LNCaP clone FGC (cell line): ENCODE measurements at places on chromosomes 7 and 10.

DNA sequence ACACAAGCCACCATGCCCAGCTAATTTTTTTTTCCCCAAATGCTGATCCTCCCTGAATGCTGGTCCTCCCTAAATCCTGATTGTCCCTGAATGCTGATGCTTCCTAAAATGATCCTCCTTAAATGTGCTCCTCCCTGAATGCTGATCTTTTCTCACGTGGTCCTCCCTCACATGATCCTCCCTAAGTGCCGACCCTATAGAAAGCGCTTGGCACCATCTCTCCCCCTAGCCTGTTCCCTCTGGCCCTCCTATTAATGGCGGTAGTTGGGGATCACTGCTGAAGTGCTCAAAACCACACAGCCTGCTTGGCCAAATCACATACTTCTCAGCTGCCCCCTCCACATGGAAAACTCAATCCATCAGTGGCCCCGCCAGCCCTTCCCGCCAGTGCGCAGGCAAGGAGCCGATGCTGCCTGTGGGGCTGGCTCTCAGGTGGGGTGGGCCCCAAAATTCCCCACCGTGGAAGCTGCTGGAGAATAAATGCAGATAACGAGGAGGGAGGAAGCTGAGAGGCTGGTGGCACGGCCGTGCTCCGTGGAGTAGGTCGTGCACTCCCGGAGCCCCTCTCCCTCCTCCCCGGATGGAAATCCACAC lies 42.9 kb downstream of the COL26A1 start:
- DNase-seq: no peak

GRCh38 chr7:45642044-45642443 lies 67.9 kb downstream of the ADCY1 start:
- no peak for DNase-seq

- peak; percentile 72 for DNase-seq
These were observed 352.5 kb downstream of the FGFR2 start for GRCh38 chr10:121245754-121246153.

DNA sequence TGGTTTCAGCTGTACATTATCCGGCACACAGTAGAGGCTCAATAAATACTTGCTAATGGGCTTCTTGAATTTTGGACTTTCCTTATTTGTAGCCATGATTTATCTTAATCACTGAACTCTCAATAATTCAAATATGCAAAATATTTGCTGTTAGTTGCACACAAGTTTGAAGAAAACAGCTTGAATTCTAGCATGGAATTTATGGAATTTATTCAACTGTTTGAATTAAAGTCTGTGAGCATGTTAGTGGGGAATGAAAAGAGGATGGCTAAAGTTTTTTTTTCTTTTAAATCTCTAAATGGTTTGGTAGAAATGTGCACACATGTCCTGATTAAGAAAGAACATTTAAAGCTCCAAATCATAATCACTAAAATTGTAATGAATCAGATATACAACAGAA lies 42.5 kb downstream of the SIRT1 start:
- no peak for DNase-seq

- DNase-seq: no peak
These were observed 99.9 kb upstream of the RNF32 start for GRCh38 chr7:156540619-156541165.

GRCh38 chr7:103905997-103906396 lies 83.5 kb downstream of the RELN start:
- DNase-seq: no peak

- DNase-seq: no peak
These were observed 137.8 kb downstream of the OAT start for GRCh38 chr10:124280916-124281315.

DNA sequence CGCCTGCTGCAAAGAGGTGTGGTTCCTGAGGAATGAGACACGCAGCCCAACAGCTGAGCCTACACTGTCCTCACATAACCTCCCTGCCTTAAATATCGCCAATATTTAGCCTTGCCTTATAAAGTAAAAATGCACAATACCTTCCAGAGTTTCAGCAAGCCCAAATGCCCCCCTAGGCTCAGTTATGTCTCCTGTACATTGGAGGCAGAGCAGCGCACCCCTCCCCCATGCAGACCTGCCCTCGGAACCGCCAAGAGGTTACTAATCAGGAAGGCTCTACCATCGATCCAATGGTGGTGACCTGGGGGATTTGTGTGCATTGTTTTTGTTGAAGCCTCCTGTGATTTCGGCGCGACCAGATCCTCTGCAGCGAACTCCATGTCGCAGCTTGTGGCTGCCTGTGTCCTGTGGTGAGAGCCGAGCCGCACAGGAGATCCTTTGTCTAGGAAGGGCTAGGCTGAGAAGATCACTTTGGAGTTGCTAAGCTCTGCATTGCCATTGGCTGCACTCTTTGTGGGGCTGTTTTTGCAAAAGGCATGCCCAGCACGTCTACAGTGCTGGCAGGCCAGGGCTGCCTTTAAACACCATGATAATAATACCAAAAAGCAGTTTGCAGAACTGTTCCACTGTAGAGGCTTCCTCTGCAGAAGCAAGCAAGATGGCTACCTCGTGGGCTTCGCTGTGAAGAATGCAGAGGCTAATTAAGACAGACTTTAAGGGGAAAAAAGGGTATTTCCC lies 40.1 kb downstream of the TET1 start:
- DNase-seq: peak; percentile 76

DNA sequence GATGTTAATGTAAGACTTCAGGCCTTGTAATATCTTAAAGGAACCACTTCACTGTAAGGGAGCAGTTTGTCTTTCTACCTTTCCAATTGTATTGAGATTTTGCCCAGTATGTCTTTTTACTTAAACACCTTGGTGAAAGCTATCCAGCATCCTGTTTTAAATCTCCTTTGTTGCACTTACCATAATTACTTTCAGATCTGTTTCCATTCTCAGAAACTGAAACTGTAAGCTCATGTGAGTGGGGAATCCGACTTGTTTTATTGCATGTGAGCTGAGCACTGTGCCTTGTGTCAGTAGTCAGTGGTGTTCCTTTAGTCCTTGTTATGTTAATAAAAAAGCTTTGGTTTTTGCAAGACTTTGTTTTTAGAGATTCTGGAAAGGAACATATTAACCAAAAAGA lies 42.2 kb downstream of the BMPR1A start:
- no peak for DNase-seq

DNA sequence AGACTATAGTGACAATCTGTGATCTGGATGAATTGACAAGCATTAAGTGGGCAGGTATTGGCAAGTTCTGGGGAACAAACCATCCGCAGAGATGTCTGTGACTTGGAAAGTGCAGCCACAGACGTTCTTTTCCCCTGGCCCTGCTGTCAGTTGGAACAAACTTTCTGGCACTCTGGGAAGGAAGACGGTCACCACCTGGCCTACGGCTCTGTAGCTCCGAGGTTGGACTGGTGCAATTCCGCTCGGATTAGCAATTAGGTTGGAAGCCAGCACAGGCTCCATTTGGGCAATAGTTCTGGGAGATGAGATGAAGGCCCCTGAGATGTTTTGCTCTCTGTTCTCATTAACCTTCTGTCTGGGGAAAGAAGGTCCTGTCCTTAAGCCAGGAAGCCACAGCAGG lies 437.5 kb downstream of the CALN1 start:
- no peak for DNase-seq

GRCh38 chr10:63068246-63068645 lies 64.9 kb upstream of the NRBF2 start:
- no peak for DNase-seq
